NCI-H146 (cell line): ENCODE measurements at places on chromosomes 1 and 21.
A peak's percentile ranks its signal among the peaks of the same experiment; 100 is the strongest.

GRCh38 chr1:24501371-24502064 lies 1.1 kb upstream of the RCAN3 start:
- DNase-seq = peak; percentile 37

- peak; percentile 24 for DNase-seq
These were observed 492 bp downstream of the HLX start for GRCh38 chr1:220879509-220880361.

GRCh38 chr1:234933475-234933874 lies 195.2 kb downstream of the TOMM20 start:
- no peak for DNase-seq

DNA sequence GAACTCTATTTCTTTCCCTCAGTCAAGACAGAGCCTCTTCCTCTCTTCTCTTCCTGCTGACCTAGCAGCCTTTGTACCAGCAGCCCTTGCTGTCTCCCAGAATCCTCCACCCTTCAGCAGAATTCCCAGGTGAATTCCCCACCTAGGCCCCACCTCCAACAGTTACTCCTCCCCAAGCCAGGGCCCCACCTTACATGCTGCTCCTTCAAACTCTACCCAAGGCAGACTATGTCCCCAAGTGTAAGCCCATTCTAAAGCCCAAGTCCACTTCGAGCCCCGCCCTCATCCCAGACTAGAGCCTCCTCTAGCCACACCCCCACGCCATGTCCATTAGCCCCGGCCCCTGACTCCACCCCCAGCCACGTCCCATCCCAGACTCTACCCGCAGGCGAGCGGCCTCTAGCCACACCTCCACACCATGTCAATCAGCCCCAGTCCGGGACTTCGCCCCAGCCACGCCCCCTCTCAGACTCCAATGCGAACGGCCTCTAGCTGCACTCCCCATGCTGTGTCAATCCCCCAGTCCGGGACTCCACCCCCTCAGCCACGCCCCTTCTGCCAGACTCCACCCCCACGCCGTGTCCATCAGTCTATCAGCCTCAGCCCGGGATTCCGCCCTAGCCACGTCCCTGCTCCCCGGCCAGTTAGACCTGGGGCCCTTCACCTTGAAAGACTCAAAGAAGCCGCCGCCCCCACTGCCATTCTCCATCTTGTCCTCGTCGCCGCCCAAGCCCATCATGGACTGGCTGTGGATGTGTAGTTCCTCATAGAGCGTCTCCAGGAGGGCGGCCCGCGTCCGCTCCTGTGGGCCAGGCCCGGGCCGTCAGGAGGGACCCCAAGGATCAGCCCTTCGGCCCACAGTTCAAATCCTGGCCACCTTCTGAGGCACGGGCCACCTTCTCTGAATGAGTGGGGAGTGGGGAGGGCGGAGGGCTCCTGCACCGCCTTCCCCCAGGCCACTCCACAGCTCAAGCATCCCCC lies 61.3 kb downstream of the RAP1GAP start:
- DNase-seq = no peak

DNA sequence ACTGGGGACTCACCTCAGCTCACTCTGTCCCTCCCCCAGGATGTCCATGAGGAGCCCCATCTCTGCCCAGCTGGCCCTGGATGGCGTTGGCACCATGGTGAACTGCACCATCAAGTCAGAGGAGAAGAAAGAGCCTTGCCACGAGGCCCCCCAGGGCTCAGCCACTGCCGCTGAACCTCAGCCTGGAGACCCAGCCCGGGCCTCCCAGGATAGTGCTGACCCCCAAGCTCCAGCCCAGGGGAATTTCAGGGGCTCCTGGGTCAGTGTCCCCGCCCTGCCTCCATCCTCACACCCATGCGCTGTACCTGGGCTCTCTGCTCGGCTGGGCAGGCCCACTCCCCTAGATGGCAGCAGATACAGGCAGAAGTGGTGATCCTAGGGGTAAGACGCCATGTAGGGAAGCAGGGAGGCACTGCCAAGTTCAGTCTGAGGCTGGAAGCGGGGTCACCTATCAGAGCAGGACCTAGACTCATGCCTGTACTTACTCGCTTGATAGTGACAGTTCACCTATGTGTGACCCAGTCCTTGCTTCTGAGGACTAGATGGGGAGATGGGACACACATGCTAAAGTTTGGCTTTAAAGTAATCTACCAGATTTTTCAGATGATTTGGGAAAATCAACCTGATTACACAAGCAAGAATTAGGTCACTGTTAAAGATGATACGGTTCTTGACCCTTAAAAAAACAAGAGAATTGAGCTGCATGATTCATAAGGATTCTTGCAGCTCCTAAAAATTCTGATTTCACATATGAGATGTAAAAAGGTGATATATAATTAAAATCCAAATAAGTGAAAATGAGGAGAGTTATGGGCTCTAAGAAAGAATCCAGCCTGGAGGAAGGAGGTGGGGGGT lies 38.7 kb downstream of the ETNK2 start:
- DNase-seq = no peak

DNA sequence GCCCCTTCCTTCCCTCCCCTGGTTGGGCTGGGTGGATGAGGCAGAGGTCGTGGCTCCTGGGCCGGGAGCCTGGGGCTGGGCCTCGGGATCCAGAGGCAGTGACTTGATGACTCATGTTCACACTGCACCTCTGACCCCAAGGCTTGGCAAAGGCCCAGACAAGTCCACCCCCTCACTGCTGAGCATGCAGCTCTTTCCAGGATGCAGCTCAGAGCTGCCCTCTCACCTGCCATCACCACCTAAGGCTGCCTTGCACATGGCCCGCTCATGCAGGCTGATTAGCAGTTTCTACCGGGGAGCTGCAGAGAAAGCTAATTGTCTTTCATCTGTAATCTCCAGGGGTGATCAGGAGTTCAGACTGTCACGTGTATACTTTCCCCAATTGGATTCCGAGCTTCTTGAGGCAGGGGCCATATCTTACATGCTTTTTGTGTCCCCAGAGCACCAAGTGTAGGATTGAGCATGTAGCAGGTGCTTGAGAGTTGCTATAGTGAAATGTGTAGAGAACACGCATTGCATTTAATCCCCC lies 62.1 kb downstream of the LRRN2 start:
- DNase-seq = peak; percentile 24

GRCh38 chr21:40210251-40210650 lies 343.0 kb downstream of the PCP4 start:
- DNase-seq = no peak

DNA sequence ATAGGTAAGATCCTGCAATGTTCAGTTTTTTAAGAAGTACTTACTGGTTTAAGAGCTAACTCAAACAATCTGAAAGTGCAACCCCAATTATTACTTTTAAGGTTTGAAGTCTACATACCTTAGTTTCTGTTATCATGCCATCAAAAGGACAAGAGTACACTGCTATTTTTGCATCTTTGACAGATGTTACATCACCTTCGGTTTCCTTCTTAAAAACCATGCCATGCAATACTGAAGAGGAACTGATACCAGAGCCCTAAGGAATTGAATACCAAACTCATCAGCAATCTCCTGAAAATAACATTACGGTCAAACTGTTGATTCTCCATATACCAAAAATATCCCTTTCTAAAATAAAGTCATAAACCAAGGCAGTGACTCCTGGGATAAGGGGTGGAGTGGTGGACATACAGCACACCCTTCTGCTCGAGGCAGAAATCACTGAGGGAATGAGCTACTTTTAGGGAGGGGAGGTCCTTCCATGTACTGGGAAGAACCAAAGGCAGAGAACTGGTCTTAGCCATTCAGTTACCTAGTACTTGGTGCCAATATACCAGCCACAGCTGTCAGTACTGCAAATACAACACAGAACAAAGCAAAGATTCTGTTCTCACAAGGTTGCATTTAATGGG lies 8.5 kb downstream of the CCT8 start:
- DNase-seq = no peak

DNA sequence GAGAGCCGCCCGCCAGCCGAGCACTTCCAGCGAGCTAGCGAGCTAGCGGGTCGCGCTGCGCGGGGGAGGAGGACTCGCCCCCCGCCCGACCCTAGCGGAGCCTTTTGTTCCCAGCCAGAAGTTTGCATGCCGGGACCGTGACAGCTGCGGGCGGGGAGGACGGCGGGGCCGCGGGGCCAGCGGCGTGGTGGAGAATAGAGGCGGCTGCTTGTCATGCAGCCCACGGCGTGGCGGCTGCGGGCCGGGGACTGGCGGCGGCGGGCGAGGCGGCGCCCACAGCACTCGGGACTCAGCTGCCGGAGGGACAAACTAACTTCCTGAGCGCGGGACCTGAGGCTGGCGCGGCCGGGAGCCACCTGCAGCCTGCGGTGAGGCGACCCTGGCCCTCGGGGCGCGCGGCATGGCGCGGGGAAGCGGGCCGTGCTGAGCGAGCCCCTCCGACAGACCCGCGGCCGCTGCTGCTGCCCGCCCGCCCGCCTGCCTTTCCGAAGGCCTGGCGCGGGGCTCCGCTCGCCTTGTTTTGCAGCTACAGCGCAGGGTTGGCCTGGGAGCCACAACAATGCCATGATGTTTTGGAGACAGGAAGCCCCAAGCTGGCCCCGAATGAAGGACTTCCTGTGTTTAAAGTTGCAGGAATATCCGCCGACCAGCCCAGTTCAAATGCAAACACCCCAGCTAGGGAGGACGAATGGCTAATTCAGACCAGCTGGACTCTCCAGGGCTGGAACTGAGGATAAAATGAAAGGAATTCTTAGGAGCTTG lies 82.2 kb upstream of the BMP8A start:
- peak; percentile 32 for DNase-seq

DNA sequence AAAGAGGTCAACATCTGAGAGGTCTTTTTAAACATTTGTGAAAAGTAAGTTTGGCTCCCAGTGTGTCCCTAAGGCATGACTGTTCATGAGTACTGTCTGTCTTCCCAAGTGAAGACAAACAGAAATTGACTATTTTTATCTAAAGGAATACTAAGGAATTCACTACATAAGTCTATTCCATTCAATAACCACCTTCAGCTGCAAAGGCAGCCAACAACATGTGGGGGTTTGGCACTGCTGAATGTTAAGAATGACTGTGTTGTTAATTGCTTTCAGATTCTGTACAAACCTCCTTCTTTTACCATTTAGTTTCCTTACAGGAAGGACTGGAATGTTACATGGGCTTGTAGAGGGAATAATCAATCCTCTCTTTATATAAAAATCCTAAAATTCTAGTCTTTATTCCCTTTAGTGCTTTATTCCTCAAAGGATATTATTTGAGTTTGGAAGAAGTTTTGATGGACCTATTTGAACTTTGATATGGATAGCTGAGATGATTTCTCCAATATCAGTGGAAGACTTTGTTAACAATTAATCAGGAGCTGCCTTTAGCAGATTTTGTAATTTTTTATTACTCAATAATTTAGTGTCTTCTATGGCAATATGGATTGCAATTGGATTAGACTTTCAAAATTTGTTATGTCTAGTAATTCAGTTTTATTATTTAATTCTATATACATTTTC lies 201.7 kb upstream of the CHRM3 start:
- DNase-seq = no peak

DNA sequence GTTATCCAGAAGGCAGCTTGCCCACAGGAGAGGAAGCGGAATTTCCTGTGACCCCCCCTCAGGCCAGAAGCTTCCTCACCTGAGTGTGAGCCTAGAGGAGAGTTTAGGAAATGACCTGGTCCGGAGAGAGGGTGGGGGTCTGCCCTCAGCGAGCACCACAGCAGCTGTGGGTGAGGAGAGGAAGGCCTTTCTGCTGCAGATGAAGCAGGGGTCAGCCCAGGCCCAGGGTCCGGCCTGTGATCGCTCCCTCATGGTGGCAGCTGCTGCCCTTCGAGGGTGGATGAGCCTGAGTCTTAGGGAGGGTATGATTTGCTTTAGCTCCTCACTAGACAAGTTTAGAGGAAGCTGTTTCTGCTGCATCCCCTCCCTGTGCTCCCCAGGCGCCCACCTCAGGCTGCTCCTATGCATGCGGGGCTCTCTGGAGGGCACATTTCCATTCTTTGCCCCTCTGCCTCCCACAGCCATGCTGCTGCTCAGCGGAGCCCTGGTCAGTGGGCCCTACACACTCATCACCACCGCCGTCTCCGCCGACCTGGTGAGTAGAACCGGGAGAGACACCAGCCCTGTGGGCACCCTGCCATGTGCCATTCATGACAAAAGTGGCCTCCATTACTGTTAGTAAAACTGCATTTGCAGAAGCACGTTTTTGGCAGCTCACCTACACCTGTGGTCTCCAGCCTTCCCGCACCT lies 53.0 kb downstream of the SLC37A1 start:
- no peak for DNase-seq

DNA sequence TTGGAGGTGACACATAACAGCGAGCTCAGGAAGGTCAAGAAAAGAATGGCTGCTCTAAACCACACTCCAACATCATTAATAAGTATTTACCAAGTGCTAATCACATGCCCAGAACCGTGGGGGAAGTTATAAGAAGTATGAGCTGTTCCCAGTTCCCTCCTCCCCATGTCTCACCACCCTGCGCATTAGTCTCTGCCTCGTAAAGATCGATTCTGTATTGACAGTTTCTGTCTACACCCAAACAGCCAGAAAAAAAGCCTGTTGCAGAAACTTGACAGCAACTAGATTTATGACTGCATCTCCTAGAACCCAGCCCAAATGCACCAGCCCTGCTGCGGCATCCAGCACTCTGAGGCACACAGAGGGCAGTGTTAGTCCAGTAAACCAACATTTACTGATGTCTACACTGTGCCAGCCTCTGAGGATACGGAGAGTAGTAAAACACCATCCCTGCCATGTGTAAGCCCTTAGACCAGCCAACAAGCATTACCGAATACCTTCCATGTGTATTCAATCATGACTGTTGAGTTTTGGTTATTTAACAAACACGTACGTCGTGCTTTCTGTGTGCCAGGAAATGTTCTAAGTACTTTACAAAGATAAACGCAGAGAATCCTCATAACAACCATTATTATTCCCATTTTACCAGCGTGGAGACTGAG lies 63.6 kb upstream of the ZBTB40 start:
- DNase-seq = no peak

DNA sequence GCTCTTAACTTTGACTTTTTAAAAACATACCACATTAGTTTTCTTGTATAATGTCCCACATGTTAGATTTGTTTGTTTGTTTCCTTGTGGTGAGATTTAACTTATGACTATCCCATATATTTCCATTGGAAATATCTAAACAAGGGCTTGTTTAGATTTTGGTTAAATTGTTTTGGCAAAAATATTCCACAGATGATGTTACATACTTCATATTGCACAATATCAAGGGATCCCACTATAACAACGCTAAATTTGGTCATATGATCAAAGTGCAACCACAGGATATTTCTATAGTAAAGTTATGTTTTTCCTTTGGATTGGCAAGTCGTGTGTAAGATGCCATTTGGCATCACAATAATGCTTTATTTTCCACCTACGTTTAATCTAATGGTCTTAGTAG lies 396.7 kb downstream of the TGFB2 start:
- DNase-seq = no peak

DNA sequence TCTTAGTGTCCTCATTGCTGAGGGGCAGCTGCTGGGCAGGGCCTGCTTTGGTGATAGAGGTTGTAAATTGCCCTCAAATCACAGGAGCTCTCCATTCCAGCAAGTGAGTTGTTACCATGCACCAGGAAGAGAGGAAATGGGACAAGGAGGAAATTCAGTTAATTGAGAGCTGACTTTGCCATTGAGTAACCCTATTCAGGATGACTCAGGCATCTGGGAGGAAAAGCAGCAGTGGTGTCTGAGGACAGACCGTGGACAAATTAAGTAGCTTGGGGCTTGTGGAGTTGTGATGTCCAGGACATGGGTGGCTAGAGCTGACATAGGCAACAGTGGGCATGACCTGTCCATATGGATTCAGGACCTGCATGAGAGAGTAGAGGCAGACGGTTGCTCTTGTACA lies 5.9 kb downstream of the ARHGEF10L start:
- no peak for DNase-seq
